ENCODE measurements at places on chromosomes 3 and 15. TPM values are rescaled to one million over a fixed set of nuclear protein-coding genes. Genes with fewer than 3 reads are reported as not detected.
A peak's percentile ranks its signal among the peaks of the same experiment; 100 is the strongest.

DNA sequence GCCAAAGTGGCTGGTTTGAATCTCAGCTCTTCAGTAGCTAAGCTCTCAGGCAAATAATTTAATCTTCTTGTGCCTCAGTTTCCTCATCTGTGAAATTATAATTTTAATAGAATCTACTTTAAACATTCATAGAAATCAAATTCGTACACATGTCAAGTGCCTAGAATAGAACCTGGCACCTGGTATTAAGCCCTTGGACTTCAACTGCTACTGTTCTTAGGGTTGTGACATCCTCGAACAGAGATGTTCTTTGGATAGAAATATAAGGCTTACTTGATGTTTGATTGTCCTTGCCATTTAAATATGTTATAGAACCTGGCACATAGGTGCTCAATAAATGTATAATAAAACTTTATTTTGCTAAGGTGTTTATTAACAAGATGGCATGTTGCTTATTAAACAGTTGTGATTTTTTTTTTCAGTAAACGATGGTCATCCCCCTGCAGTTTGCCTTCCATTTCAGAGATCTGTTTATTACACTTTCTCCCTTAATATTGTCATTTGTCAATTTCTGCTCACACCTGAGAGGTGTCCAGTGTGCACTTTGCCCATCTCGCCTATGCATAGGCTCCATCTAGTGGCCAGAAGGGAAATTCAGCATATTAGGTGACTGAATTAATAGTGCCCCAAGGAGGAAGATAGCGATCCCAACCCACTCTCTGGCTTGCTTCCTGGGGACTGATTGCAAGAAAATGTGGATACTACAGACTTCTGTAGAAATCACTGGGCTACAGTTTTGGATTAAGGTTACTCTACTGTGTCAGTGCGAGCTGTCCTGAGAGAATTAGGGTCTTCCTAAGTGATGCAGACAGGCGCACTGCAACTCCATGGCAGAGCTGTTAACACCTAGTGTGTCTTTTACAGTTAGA lies 10.7 kb downstream of the IGF1R start:
- peak; percentile 63 for DNase-seq

- peak; percentile 46 for DNase-seq
Measured at GRCh38 chr3:178436773-178437172, 99.5 kb upstream of the KCNMB2 start.

GRCh38 chr3:74465715-74466410 lies 148.6 kb downstream of the CNTN3 start:
- DNase-seq = no peak

The ADAMTS7 gene
- 0.51 TPM for total RNA-seq

DNA sequence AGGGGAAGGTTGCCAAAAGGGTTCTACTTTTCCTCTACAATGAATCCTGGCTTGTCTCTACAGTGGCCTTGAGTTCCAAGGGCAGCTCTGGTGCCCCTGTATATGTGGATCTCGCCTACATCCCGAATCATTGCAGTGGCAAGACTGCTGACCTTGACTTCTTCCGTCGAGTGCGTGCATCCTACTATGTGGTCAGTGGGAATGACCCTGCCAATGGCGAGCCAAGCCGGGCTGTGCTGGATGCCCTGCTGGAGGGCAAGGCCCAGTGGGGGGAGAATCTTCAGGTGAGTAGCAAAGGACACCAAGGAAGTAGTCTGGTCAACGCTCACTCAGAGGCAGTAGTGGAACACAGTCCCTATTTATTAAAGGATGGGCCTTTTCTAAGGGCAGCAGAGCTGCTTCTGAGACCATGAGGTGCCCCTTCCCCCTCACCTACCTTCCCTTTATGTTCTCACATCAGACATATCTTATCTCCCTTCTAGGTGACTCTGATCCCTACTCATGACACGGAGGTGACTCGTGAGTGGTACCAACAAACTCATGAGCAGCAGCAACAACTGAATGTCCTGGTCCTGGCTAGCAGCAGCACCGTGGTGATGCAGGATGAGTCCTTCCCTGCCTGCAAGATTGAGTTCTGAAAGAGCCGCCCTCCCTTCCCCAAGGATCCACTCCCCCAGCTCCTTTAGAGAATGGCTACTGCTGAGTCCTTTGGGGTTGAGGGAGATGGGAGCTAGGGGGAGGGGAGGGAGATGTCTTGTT lies 12.4 kb downstream of the MAP1A start:
- DNase-seq = no peak

- no peak for DNase-seq
Measured at GRCh38 chr15:79881254-79881653, 15.6 kb downstream of the MTHFS start.

DNA sequence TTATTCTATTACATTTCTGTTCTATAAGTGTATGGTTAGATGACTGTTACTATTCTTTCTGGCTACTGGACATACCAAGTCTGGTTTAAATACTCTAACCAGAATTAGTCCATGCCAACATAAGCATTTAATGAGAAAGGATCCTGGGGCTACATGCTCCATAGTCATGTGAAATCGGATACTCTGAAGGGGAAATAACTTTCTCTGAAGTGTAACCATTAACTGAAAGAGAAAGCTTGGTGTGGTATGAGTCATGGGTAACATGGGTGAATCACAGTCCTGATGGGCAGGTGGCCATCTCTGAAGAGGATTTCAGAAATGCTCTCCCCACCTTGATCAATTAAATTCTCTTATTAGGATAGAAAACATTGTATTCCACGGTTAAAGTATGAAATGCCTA lies 69.4 kb downstream of the FHIT start:
- DNase-seq = peak; percentile 93

The PLSCR5 gene
- total RNA-seq = not detected

The DOCK3 gene
- total RNA-seq = 0.26 TPM

DNA sequence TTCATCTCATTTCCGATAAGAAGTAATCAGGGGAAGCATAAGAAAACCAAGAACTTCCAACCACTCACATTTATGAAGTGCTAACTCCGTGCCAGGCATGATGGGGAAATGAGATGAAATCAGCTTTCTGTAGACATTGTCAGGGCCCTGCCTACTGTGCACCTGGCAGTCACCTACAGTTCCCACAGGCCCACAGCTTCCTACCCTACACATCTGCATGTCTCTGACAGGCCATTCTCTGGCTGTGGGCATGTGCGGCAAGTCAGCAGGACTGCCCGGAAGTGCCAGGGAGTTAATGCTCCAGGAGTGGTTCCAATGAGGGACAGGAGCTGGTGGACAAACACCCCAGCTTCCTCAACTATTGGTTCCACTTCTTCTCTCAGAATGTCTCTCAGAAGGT lies 24.3 kb downstream of the EIF1B start:
- DNase-seq = no peak

The CALML4 gene
- 4.5 TPM for total RNA-seq

GRCh38 chr3:192850451-192850981 lies 67.1 kb downstream of the MB21D2 start:
- DNase-seq = peak; percentile 96

- DNase-seq = no peak
Measured at GRCh38 chr3:39519554-39520288, 52.2 kb downstream of the MOBP start.

The DISP2 gene
- total RNA-seq = under 0.01 TPM

- no peak for DNase-seq
Measured at GRCh38 chr15:95451938-95452337, 878.6 kb upstream of the NR2F2 start.

GRCh38 chr3:134340982-134341365 lies 33.3 kb downstream of the AMOTL2 start:
- DNase-seq = no peak
